ENCODE measurements at places on chromosomes 7 and 10.
A peak's percentile ranks its signal among the peaks of the same experiment; 100 is the strongest.

DNA sequence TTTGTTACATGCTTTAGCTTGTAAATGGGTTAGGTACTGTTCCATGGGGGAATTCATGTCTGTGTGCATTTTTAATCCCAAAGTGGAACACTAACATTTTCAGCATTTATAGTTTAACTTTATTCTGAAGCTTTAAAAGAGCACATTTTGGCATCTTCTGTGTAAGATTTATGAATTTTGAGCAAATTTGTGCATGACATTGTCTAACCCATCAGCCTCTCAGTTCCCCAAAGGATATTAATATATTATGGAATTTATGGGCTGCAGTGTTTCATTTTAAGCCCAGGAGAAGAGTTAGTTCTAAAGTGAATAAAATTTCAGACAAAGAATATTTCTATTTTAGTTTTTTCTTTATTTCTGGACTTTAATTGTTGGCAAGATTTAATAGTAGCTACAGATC lies 421.4 kb downstream of the PLXDC2 start:
- no peak for DNase-seq

- DNase-seq, result no peak
Observed at GRCh38 chr10:77717336-77717735, 79.7 kb upstream of the KCNMA1 start.

DNA sequence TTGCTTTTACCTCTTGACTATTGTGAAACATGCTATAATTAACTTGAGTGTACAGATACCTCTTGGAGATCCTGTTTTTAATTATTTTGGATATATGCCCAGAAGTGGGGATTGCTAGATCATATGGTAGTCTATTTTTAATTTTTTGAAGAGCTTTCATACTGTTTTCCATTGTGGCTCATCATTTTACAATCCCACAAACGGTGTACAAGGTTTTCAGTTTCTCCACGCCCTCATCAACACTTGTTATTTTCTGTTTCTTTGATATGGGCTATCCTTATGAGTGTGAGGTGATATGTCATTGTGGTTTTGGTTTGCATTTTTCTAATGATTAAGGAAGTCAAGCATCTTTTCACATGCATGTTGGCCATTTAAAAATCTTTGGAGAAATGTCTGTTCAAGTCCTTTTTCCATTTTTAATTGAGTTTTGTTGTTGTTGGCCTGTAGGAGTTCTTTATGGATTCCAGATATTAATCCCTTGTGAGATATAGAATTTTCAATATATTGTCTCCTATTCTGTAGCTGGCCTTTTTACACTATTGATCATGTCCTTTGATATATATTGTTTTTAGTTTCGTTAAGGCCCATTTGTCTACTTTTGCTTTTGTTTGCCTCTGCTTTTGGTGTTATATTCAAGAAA lies 7.5 kb downstream of the AGK start:
- DNase-seq, result peak; percentile 76

DNA sequence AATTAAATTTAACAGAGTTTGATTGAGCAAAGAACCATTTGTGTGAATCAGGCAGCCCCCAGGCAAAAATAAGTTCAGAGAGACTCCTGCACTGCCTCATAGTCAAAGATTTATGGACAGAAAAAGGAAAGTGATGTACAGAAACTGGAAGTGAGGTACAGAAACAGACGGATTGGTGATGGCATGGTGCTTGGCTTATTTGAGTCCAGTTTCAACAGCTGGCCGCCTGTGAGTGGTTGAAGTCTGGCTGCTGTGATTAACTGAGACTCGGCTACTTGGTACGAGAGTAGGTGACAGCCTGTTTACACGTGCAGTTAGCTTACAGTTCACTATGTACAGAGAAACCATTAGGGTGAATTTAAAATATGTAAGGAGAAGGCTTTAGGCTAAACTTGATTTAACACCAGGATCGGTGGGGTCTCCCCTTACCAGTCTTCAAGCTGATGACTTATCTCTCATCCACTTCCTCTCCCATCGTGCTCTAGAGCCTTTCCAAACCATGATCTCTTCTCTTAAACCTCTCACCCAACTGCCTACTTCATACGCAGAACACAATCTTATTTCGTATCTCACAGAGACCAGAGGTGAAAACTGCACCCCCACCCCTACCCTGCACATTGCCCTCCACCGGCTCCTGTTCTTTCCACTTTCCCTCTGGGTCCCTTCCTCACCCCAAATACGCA lies 5.0 kb upstream of the MSMB start:
- peak; percentile 30 for DNase-seq

DNA sequence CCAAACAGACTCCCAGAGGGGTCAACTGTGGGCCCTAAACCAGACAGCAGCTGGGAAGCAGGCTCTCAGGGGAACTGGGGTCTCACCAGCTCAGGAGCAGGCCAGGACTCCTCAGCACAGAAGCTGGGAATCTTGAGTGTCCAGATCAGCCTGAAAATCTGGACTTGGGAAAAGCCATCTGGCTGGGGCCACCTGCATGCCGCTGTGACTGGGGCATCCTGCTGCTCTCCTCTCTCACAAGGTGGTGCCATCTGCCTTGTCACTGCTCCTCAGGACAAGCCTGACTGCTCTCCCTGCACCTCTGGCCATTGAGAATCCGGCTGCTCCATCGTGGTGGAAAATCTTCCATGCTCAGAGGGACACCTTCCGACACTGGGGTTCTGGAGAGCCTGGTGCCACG lies 141.4 kb downstream of the PLPP4 start:
- DNase-seq, result no peak

DNA sequence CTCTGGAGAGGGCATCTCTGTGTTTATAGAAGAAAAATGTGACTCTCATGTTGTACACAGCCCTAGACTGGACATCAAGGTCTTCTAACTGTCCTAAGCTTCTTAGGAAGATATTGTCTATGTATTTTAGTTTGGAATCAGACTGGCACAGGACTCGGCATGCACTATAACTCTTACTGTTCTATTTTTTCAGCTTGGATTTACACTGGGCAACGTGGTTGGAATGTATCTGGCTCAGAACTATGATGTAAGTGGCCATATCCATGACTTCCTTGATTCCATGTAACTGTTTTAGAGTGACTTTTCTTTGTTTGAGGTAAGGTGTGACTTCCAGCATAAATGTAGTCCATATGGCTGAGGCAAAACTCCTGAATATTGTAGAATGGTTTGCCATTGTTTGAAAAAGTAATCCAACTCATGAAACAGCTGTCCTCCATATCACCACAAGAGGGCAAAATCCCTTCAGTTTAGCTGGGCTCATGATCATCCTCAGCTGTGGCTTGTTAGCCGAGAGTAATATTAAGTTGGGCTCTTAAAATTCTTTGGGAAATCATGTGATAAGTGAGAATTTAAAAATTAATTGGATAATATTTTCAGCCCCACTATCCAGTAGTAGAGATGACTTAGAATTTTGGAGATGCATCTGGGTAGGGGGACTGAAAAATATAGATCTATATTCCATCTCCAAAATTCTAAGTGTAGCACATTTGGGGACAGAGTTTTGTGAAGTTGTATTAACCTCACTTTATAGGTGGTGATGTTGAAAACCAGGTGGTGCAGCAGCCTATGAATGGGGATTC lies 10.4 kb downstream of the STMP1 start:
- peak; percentile 77 for DNase-seq

DNA sequence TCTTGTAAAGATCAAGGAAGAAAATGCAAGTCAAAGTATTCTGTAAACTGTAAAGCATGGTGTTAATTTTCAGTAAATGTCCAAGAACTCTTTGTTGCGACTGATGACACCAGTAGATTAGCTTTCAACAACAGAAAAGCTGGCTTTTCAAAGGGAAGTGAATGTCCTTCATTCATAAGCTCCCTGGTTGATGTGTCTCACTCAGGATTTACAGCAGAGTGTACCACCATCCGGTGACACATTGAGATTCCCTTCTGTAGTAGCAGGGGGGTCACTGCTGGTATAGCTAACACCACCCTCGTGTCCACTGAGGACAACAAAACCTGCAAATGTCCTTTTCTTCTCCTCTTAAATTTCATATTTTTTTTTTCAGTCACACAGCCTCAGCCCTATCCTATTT lies 253.4 kb downstream of the SORCS1 start:
- no peak for DNase-seq
